Right ventricle myocardium superior (tissue), 1 donor: ENCODE measurements at places on chromosomes 5 and 9. TPM values are rescaled to one million over a fixed set of nuclear protein-coding genes. Genes with fewer than 3 reads are reported as not detected.

GRCh38 chr9:116323571-116323970 is 170.0 kb downstream of the PAPPA start:
- DNase-seq = no peak

GRCh38 chr9:12838546-12838945 is 63.7 kb downstream of the LURAP1L start:
- DNase-seq = no peak

GRCh38 chr5:134227259-134227658 is 1.4 kb upstream of the PPP2CA start:
- no peak for DNase-seq

DNA sequence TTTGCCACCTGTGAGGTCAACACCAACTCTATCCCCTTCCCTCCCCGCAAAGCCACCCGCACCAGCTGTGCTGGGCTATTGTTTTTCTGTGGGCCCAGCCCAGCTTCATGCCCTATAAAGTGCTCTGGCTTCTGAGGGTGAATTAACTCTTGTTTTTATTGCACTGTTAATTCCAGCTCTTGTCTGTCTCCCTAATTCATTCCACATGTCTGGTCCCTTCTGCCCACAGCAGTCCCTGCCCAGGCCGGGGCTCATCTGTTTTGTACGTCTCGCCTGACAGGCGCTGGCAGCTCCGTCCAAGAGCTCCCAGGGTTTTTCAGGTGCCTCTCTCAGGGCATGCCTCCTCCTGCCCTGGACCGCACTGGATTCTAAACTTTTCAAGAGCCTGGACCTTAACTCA is 118.9 kb downstream of the PDZD2 start:
- no peak for DNase-seq

DNA sequence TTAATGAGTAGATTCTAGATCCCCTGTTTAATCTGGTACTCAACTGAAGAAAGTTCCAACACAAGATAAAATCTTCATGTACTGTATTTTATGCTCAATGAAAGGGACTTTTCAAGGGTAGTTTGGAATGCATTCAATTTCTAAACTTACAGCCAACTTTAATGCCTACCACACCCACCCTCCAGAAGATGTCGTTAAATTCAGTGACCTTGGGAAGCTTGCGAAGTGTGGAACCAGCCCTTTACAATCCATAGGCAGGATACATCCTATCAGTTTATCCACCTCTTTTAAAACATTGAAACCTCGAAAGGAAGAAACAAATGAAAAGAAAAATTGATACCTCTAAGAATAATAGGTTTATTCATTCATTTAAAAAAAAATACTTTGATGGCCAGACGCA is 20.2 kb downstream of the TRPM6 start:
- no peak for DNase-seq

- no peak for DNase-seq
Measured at GRCh38 chr5:67142816-67143215, 53.8 kb downstream of the CD180 start.

- no peak for DNase-seq
Measured at GRCh38 chr5:72137826-72138409, 30.6 kb downstream of the MAP1B start.

BNC2 gene
- 3.9 TPM for total RNA-seq

LECT2 gene
- not detected for total RNA-seq
